ENCODE measurements at places on chromosomes 6 and 20.

DNA sequence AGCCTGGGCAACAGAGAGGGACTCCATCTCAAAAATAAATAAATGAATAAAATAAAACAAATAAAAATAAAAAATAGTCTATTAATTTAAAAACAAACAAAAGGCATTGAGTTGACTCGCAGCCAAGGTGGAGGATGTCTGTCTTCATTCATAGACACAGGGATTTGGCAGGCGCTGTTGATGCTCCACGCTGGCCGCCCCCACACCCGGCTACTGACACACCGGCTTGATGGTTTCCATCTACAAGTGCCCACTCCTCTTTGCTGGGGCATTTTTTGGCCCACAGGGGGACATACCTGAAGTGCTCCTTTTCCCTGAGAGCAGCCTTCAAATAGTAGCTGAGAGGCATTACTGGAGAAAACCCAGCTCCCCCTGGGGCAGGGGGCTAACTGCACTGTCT is 178.3 kb upstream of the RALGAPA2 start:
- DNase-seq: no peak

- DNase-seq: no peak
Observed at GRCh38 chr6:154487367-154488247, 22.9 kb downstream of the CNKSR3 start.

- no peak for DNase-seq
Observed at GRCh38 chr20:4645109-4645508, 76.6 kb upstream of the PRND start.

DNA sequence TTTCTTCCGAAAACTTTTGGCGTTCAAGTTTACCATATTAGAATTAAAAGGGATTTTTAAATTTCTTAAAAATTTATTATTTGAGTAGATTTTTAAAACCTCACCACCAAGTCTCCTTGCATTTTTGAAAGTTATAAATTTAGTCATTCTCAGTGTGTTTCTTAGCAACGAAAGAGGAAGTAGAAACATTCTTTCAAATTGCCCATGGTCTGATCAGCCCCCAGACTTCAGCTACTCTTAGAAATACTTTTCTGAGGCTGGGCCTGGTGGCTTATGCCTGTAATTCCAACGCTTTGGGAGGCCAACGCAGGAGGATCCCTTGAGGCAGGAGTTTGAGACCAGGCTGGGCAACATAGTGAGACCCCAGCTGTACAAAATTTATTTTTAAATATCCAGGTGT is 15.1 kb upstream of the RTF2 start:
- no peak for DNase-seq

DNA sequence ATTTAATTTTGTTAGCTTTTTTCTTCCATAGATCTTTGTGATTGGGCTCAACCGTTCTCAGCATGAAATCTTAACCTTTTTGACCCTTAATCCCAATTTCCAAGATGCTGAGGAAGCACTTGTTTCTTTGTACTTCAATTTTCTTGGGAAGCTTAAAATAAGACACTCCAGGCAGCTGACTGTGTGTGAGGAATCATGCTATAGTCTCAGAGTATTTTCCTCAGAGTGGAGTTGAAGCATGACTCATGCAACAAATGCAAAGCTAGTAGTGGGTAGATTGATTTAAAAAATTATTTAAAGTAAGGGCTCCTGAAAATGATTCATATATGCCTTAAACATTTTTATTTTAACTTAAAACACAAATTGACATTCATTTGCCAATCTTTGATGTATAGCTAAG is 168.7 kb downstream of the BTBD3 start:
- DNase-seq: no peak

GRCh38 chr6:164008902-164009301 is 594.4 kb downstream of the QKI start:
- DNase-seq: no peak

DNA sequence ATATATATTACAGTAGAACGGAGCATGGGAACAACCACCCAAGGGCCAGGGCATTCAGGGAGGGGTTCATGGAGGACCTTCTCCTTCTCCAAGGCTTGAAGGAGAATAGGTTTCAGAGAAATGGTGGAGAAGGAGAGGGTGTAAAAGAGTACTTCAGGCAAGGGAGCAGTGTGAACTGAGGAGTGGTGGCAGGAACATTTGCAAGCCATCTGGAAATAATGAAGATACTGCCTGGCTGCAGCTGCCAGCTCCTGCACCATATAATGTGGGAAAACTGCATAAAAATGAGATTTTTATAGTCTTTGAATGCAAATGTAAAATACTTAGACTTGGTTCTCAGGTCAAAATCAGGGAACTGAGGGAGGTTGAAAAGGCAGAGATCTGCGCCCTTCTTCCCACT is 9.6 kb upstream of the DEFB121 start:
- DNase-seq: no peak

DNA sequence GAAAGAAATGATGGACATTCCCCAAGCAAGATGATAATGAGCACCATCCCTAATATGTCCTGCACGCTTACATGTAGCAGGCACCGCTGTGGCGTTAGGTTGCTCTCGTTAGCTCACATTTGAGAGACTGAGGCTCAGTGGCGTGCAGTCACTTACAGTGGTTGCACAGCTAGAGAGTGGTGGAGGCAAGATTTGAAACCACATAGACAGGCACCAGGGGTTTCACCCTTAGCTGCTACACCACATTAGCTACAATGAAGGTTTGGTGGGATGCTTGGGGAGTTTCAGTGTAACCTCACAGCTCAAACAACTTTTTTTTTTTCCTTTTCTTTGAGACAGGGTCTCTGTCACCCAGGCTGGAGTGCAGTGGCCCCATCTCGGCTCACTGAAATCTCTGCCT is 3.7 kb downstream of the COX4I2 start:
- no peak for DNase-seq

DNA sequence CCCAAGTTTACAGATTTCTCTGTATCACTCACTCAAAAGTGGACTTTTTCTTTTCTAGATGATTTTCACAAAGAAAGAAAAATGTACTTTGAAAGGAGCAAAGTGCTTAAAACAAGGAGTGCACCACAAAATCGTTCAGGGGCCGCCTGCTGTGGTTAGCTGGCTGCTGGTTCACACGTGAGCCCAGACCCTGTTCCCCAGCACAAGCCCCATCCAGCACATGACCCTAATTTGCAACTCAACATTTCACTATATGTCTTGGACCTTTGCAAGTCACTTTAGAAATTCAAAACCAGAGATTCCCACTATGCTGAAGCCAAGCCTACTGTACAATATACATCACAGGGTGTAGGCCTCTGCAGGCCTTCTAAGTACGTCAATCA is 95.5 kb upstream of the NHSL1 start:
- DNase-seq: no peak

- no peak for DNase-seq
Observed at GRCh38 chr6:39898625-39899024, 35.6 kb downstream of the MOCS1 start.

GRCh38 chr20:3616250-3616649 is 46.9 kb downstream of the GFRA4 start:
- DNase-seq: peak; percentile 74

- DNase-seq: no peak
Observed at GRCh38 chr20:63572788-63573646, 1.0 kb downstream of the HELZ2 start.

DNA sequence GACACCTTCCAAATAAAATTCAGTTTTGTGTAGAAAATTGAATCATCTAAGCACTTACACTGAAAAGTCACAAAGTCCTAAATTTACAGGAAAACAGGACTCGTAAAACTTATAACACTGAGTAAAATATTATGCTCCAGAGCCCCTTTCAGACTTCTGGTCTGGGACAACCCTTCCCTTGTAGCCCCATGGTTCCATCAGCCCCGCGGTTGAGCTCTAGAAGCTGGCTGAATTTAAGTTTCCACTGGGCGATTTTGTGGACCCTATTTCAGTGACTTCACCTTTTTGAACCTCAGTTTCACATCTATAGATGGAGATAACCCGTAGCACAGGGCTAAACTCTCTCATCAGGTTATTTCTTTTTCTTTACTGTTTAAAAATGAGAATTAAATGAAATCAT is 117.7 kb upstream of the BACH2 start:
- no peak for DNase-seq

GRCh38 chr20:53609491-53610445 is 16.1 kb upstream of the ZNF217 start:
- no peak for DNase-seq

- no peak for DNase-seq
Observed at GRCh38 chr20:42484790-42485375, 704.8 kb downstream of the PTPRT start.

- DNase-seq: no peak
Observed at GRCh38 chr6:15950962-15951569, 177.8 kb upstream of the MYLIP start.

DNA sequence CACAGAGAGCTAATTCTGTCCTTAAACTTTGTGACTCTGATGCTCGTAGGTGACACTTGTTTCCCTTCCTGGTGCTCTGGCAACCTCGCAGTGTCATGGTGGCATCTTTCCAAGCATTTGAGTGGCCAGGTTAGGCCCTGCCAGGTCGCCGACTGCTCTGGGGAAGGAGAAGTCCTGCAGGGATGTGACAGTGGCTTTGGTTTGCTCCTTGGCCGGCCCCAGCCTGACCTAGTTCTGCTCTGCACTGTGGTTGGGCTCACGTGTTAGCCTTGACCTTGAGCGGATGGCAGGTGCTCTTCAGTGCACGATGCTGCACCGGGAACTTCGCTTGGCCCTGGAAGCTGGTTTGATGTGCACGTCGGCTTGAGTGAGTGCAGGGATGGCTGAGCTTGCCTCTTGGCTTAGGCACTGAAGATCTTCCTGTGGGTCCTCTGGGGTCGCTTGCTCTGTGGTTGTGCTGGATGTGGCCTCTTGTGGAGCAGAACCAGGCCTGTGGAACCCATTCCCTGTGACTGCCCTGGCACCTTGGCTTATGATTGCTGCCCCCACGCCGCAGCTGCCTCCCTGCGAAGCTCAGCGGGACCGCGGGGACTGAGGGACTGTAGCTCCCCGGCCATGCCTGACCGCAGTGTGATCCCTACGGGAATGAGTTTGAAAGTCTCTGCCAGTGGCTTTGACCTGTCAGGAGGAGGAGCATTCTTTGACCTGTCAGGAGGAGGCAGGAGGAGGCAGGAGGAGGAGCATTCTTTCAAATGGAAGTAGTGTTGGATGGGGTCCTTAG is 8.7 kb downstream of the OSBPL2 start:
- DNase-seq: no peak

GRCh38 chr6:3926150-3926482 is 76.9 kb downstream of the FAM50B start:
- DNase-seq: peak; percentile 90

- DNase-seq: no peak
Observed at GRCh38 chr6:107666084-107666980, 157.8 kb downstream of the SCML4 start.

DNA sequence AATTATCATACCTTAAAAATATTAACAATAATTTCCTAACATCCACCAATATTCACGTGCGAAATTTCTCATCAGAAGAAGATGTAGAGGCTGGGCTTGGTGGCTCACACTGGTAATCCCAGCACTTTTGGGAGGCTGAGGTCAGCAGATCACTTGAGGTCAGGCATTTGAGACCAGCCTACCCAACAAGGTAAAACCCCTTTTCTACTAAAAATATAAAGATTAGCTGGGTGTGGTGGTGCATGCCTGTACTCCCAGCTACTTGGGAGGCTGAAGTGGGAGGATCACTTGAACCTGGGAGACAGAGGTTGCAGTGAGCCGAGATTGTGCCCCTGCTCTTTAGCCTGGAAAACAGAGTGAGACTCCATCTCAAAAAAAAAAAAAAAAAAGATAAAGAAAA is 36.1 kb upstream of the JAG1 start:
- no peak for DNase-seq

DNA sequence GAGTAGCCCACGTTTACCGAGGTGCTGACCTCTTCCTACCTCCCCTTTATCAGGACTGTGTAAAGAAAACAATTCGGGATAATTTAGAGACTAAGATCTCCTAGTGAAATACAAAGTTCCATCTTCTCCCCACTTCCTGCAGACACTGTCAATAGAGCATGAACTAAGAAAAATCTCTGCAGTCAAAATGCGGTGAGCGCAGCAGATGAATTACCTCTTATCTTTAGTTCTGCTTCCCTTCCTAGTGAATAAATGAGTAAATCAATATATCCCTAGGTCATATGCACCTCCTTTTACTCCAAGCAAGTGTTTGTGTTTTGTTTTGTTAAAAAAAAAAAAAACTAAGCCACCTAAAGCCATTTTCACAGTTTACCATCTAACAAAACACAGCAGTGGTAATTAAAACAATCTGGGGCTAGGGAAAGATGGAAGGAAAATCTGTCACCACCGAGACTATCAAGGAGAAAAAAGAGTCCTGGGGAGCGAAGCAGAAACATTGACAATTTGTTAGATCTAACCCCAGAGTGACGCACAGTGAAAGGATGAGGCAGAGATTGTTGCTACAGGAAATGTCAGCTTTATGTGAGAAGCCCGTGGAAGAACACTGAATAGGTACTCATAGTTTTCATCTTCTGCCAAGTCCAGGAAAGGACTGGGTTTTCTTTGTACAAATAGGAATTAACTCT is 159.4 kb upstream of the SPTLC3 start:
- DNase-seq: no peak

DNA sequence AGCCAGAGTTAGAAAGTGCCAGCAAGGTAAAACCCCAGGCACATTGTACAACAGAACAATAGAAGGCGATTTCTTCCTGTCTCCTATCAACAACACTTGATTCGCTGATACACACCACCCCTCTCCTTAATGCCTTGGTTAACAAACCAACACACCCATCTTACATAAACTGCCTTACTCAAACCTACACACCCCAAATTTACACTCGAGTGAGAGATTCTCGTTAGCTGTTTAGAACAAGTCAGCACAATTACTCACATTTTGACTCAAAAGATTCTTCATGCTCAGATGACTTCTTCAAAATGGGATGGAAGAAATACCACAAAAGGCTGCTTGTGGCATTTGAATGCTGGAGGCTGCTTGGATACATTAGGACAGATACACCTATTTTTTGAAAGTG is 80.0 kb upstream of the FOXQ1 start:
- DNase-seq: no peak

- DNase-seq: no peak
Observed at GRCh38 chr6:129359811-129360681, 349.9 kb downstream of the ARHGAP18 start.

Data from esophagus muscularis mucosa (tissue), 4 donors.